ENCODE measurements at places on chromosomes 16 and 17. TPM values are rescaled to one million over a fixed set of nuclear protein-coding genes. Genes with fewer than 3 reads are reported as not detected.

Gene TNFSF12
- total RNA-seq = 26.5 TPM

Gene FGF11
- total RNA-seq = 6.4 TPM

Gene RNF43
- 0.47 TPM for total RNA-seq

Gene LRRC36
- 0.23 TPM for total RNA-seq

Gene KRT23
- not detected for total RNA-seq

Gene HBA2
- total RNA-seq = 0.59 TPM

Gene HIC1
- 47.0 TPM for total RNA-seq

GRCh38 chr16:73966851-73967250 is 329.8 kb upstream of the PSMD7 start:
- no peak overlapping the region for H3K27ac ChIP-seq
- H3K27me3 ChIP-seq = no peaks in the 10 kb centered on the region
- H3K4me1 ChIP-seq = no peaks in the 10 kb centered on the region
- H3K36me3 ChIP-seq = no peaks in the 10 kb centered on the region

DNA sequence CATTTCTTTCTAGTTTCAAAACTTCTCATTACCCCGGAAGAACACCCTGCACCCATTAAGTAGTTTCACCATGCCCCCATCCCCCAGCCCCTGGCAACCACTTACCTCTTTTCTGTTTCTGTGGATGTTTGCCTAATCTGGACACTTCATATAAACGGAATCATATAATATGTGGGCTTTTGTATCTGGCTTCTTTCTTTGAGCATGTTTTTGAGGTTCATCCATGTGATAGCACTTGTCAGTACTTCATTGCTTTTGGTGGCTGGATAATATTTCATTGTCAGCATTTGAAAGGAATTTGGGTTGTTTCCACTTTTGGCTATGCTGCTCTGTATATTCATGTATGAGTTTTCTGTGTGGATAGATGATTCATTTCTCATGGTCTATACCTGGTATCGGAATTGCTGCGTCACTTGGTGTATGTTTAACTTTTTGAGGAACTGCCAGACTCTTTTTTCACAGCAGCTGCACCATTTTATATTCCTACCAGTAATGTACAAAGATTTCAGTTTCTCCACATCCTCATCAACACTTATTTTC is 30.0 kb upstream of the SLC5A10 start:
- H3K36me3 ChIP-seq = peaks cover 31% of the 10 kb centered on the region
- H3K4me1 ChIP-seq = peaks cover 52% of the 10 kb centered on the region
- peak overlapping the region; percentile 97 for H3K27ac ChIP-seq
- H3K4me3 ChIP-seq = peak overlapping the region; percentile 75

DNA sequence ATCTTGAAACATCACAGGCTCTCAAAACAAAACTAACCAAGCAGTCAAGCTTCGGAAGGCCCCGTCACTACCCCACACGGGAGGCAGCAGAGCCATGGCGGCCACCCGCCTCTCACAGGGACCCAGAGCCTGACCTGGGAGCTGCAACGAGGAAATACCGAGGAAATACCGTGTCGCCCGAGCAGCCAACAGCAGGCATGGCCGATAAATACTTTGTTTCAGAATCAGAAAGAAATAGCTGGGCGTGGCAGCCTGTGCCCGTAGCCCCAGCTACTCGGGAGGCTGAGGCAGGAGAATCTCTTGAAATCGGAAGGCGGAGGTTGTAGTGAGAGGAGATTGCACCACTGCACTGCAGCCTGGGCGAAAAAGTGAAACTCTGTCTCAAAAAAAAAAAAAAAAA is 6.9 kb downstream of the LMF1 start:
- DNase-seq = no peak
- H3K4me3 ChIP-seq = peak overlapping the region; percentile 79
- H3K27me3 ChIP-seq = no peaks in the 10 kb centered on the region
- peak overlapping the region; percentile 88 for H3K27ac ChIP-seq

- peaks cover 5% of the 10 kb centered on the region for H3K36me3 ChIP-seq
- DNase-seq = no peak
- H3K27me3 ChIP-seq = no peaks in the 10 kb centered on the region
- H3K4me3 ChIP-seq = no peak overlapping the region
These were observed 169.8 kb downstream of the PRKCB start for GRCh38 chr16:24005577-24005976.

- H3K27ac ChIP-seq = no peak overlapping the region
- no peak for DNase-seq
- H3K4me3 ChIP-seq = no peak overlapping the region
These were observed 745.2 kb downstream of the WWOX start for GRCh38 chr16:78844682-78845081.

GRCh38 chr17:74176546-74177001 is 26.9 kb upstream of the RPL38 start:
- H3K36me3 ChIP-seq = no peaks in the 10 kb centered on the region
- no peak for DNase-seq
- H3K27me3 ChIP-seq = peaks cover 12% of the 10 kb centered on the region
- no peaks in the 10 kb centered on the region for H3K4me1 ChIP-seq

DNA sequence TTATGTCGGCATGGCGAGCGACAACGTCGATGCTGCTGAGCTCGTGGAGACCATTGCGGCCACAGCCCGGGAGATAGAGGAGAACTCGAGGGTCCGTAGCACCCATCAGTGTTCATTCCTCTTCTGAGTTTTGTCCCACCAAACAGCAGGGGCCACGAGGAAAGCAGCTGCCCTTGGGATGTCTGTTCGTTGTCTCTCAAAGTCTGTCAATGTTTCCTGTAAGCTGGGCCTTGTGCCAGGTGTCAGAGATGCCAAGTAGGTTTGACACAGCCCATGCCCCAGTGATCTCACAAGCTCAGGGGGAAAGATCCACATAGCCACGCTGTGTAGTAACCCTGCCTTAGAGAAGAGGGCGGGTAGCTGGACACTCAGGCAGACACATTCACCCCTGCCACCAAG is 22.6 kb downstream of the NTAN1 start:
- H3K4me3 ChIP-seq = no peak overlapping the region
- H3K27ac ChIP-seq = no peak overlapping the region
- peaks cover 10% of the 10 kb centered on the region for H3K4me1 ChIP-seq
- no peak for DNase-seq
- peaks cover 41% of the 10 kb centered on the region for H3K36me3 ChIP-seq

DNA sequence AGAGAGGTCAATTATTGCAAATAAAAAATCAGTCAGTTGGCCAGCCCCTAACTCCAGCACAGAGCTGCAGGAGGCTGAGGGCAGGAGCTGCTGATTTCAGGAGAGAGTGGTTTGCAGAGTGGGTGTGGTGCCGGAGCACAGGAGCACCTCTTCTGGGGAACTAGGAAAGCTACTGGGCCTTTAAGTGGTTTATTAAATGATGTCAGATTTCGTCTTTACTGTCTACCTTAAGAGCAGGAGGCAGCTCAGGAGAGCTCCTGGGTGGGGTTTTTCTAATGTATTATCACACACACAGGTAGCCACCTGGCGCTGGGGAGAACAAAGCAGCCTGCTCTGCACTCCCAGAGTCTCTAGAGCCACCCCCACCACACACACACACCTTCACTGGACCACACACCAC is 11.5 kb upstream of the HAS3 start:
- H3K27me3 ChIP-seq = no peaks in the 10 kb centered on the region
- H3K36me3 ChIP-seq = no peaks in the 10 kb centered on the region
- no peak overlapping the region for H3K4me3 ChIP-seq

DNA sequence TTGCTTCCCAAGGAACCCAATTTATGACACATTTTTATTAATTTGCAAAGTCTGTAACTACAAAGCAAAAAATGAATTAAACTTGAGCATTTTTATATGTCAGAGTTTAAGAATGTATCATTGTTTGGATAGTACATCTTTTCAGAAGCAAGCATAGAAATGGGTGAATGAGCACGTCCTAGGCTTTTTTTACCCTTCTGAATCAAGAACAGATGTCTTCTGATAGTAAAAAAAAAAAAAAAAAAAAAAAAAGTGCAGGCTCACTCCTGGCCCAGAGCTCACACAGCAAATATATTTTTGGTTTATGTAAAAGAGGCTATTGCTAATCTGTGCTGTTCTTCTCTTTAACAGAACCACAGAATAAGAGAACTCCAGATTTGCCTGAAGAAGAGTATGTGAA is 6.3 kb downstream of the TERF2IP start:
- peak overlapping the region; percentile 18 for H3K27ac ChIP-seq
- H3K4me3 ChIP-seq = no peak overlapping the region
- H3K27me3 ChIP-seq = no peaks in the 10 kb centered on the region
- H3K4me1 ChIP-seq = peaks cover 65% of the 10 kb centered on the region
- DNase-seq = no peak

GRCh38 chr17:38544839-38545209 is 60.9 kb downstream of the SRCIN1 start:
- H3K27ac ChIP-seq = no peak overlapping the region
- DNase-seq = no peak
- H3K36me3 ChIP-seq = no peaks in the 10 kb centered on the region
- H3K27me3 ChIP-seq = no peaks in the 10 kb centered on the region

GRCh38 chr16:8718851-8719680 is 44.6 kb downstream of the ABAT start:
- H3K36me3 ChIP-seq = no peaks in the 10 kb centered on the region
- H3K27me3 ChIP-seq = no peaks in the 10 kb centered on the region
- H3K4me1 ChIP-seq = no peaks in the 10 kb centered on the region
- no peak overlapping the region for H3K27ac ChIP-seq
- H3K4me3 ChIP-seq = no peak overlapping the region

GRCh38 chr17:19447085-19447583 is 36.1 kb downstream of the RNF112 start:
- H3K4me3 ChIP-seq = no peak overlapping the region
- peaks cover 5% of the 10 kb centered on the region for H3K4me1 ChIP-seq
- no peak overlapping the region for H3K27ac ChIP-seq
- H3K36me3 ChIP-seq = peaks cover 4% of the 10 kb centered on the region
- peaks cover 23% of the 10 kb centered on the region for H3K27me3 ChIP-seq
- DNase-seq = peak; percentile 50

DNA sequence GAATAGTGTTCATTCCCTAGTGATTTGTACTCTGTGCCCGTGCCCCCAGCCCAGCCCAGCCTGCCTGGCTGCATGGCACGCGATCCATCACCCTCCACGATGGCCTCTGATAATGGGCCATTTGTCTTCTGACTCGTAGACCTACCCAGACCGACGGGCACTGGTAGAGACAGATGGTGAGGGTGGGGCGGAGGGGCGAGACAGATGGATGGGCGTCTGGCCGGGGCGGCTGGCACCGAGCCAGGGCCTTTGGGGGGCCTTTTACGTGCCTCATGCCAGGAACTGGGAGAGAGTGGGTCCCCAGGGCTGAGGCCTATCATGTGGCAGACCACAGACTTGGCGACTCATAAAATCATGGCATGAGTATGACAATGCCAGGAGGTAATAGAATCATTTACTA is 25.4 kb downstream of the CRHR1 start:
- DNase-seq = no peak
- H3K36me3 ChIP-seq = no peaks in the 10 kb centered on the region
- no peak overlapping the region for H3K27ac ChIP-seq
- H3K4me3 ChIP-seq = no peak overlapping the region
- H3K4me1 ChIP-seq = no peaks in the 10 kb centered on the region
- no peaks in the 10 kb centered on the region for H3K27me3 ChIP-seq

GRCh38 chr17:2789700-2790099 is 6.5 kb upstream of the RAP1GAP2 start:
- no peak for DNase-seq
- peaks cover 40% of the 10 kb centered on the region for H3K4me1 ChIP-seq
- peaks cover 2% of the 10 kb centered on the region for H3K36me3 ChIP-seq

DNA sequence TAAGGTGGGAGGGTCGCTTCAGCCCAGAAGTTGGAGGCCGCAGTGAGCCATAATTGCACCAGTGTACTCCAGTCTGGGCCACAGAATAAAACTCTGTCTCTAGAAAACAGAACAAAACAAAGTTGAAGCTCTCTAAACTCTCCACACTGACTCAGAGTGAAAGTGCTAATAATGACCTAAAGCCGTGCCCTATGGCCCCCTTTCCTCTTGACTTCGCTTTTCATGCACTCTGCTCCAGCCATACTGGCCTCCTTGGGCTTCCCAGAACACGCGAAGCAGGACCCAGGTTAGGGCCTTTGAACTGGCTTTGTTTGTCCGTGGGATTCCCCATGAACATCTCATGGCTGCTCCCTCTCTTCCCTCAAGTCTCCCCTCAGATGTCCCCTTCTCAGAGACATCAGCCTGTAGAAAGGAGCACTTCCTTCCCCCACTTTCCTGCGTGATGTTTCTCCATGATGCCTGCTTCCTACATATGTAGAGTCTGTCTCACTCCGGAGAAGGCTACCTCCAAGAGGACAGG is 18.6 kb upstream of the SPN start:
- H3K27me3 ChIP-seq = no peaks in the 10 kb centered on the region
- H3K4me1 ChIP-seq = peaks cover 42% of the 10 kb centered on the region
- no peak for DNase-seq
- H3K4me3 ChIP-seq = no peak overlapping the region
- H3K36me3 ChIP-seq = peaks cover 1% of the 10 kb centered on the region

GRCh38 chr17:10612957-10613744 is 44.0 kb downstream of the MYH3 start:
- H3K4me1 ChIP-seq = no peaks in the 10 kb centered on the region
- H3K27me3 ChIP-seq = no peaks in the 10 kb centered on the region
- no peaks in the 10 kb centered on the region for H3K36me3 ChIP-seq

DNA sequence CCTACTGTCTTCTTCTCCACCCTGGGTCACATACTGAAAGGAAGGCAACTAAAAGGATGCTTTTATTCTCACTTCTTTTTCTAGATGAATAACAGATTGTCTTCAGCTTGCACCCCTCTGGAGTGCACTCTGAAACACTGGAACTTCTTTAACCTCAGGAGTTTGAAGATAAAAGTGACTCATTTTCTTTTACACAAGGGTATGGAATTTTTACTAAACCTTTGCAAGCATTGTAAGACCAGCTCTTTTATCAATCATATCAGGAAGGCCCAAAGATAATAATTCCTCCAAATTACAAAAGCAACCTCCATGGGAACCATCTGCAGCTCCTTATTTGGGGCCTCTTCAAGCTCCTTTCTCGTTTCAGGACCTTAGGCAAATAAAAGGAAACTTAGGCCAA is 193.5 kb upstream of the KIF2B start:
- no peaks in the 10 kb centered on the region for H3K27me3 ChIP-seq
- H3K36me3 ChIP-seq = no peaks in the 10 kb centered on the region
- no peak for DNase-seq
- no peaks in the 10 kb centered on the region for H3K4me1 ChIP-seq
- H3K27ac ChIP-seq = no peak overlapping the region

GRCh38 chr16:89219365-89219764 is 1.9 kb downstream of the ZNF778 start:
- H3K4me3 ChIP-seq = peak overlapping the region; percentile 63
- H3K4me1 ChIP-seq = peaks cover 12% of the 10 kb centered on the region
- DNase-seq = no peak

DNA sequence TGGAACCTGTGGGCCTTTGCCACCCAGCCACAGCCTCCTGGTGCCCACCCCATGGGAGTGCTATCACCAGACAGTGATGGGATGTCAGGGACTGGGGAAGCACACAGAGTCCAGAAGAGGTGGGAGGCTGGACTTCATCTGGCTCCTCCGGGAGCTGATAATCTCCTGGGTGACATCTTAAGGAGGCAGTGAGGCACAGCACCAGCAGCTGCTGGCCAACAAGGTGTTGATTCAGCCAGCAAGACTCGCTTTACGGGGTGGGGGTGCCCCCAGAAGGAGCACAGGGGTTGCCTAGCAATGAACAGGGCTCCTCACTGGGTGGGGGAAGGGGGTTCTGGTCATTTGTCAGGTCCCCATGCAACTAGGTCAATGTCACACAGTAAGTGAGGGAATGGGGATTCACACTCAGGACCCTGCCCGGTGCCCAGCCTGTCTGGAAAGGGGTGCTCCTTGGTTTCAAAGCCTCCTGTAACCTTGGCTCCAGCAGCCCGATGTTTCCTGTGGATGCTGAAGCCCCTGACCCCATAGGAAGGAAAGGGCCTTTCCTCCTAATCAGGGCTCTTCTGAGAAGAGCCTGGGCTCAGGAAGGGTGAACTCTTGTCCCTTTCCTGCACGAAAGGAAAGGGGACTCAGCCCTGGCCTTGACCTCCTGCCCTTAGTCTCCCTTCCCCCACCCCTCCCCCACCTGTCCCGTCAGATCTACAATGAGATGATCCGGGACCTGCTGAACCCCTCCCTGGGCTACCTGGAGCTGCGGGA is 17.7 kb downstream of the KIF19 start:
- H3K36me3 ChIP-seq = no peaks in the 10 kb centered on the region
- H3K4me1 ChIP-seq = no peaks in the 10 kb centered on the region
- H3K27me3 ChIP-seq = no peaks in the 10 kb centered on the region
- no peak overlapping the region for H3K4me3 ChIP-seq
